Germinal center (tissue), 1 donor: ENCODE measurements at places on chromosomes 6 and 20.

DNA sequence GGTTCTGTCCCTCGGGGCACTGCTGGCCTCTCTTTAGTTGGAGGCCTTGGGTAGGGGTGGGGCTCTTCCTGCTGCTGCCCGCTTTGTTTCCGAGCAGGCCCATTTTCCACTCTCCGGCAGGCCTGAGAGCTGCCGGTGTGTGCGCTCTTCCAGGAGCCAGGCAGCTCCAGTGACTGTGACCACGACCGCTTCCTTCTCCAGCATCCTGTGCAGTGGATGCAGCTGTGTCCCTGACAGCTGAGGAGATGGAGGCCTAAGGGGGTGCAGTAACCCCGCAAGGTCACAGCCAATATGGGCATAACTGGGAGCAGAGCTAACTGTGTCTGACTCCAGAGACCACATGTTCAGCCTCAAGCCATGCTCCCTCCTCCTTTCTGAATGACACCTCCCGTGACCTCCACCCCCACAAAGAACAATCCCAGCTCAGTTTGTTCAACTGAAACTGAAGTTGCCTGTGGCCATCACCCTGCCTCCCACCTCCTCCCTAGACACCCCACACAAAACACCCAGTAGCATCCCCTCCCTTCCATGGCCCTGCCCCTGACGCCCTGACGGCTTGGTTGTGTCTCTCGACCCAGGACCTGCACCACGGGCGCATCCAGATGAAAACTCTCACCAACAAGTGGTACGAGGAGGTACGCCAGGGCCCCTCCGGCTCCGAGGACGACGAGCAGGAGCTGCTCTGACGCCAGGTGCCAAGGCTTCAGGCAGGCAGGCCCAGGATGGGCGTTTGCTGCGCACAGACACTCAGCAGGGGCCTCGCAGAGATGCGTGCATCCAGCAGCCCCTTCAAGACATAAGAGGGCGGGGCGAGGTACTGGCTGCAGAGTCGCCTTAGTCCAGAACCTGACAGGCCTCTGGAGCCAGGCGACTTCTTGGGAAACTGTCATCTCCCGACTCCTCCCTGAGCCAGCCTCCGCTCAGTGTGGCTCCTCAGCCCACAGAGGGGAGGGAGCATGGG lies 27.8 kb downstream of the SPATA2 start:
- DNase-seq = no peak

DNA sequence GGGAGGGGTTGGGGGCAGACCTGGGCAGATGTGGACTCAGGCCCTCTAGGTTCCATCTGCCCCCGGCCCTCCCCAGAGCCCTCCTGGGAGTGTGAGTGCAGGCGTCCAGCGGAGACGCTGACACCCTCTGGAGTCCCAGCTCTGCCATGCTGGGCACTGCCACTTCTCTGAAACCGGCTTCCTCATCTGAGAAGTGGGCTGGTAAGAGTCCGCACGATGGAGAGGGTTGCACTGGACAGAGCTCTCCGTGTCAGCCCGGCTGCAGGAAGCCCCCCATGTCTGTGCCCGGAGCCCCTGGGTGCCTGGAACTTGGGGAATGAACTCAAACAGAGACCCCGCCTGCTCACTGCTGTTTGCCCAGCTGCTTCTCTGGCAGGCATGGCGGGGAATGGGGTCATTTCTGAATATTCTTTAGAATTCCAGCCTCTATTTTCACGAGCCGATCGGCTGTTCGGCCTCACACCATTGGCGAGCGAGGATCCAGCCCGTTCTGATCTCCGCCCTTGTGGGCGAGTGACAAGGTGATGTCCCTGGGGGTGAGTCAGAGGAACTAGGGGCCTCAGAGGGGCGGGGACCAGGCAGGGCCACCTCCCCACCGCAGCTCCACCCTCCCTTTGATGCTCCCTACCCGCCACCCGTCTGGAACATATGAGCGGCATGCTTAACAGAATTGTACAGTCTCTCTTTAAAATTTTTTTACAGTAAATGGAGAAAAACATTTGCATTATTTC lies 47.8 kb upstream of the GATA5 start:
- DNase-seq = no peak

- no peak for DNase-seq
These were observed 20.2 kb downstream of the GFOD1 start for GRCh38 chr6:13467216-13467600.

- peak; percentile 49 for DNase-seq
These were observed 10.4 kb upstream of the TDRD6 start for GRCh38 chr6:46677314-46677654.

GRCh38 chr6:76553256-76553655 lies 480.8 kb upstream of the IMPG1 start:
- DNase-seq = no peak

DNA sequence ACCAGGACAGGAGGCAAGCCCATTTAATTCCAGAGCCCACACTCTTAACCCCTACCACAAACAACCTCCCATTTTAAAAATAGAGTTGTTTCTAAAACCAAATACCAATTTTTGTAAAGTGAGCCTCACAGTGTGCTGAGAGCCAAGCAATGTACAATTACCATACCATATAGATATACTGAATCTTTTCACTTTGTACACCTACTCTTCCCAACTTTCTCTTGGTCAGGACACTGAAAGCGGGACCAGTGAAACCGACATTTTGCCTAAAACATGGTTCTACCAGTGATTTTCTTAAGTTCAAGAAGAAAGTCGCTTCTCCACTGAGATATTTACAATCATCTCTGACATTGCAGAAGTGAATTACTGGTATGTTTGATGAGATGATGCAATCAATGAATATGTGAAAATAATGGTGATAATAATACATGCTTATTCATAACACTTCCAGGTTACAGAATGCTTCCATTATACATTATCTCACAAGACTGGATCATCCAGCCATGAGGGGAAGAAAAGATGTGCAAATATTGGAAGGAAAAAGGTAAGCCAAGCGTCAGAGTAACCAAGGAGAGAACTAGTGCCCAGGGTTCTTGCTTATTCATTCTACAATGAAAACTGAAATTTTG lies 74.1 kb downstream of the HIVEP2 start:
- DNase-seq = no peak

- no peak for DNase-seq
These were observed 362.0 kb downstream of the CENPW start for GRCh38 chr6:126701676-126702560.

DNA sequence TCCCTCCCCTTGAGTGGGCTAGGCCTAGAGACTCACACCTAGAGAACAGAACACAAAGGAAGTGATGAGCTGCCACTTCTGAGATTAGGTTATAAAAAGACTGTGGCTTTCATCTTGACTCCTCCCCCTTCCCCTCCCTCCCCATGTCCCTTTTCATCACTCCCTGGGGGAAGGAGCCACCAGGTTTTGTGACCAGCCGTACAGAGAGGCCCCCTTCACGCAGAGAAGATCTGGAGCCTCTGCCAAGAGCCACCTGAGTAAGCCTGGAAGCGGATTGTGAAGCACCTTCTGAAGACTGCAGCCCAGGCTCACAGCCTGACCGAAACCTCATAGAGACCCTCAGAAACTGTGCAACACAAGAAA lies 118.4 kb upstream of the NXT1 start:
- DNase-seq = no peak

DNA sequence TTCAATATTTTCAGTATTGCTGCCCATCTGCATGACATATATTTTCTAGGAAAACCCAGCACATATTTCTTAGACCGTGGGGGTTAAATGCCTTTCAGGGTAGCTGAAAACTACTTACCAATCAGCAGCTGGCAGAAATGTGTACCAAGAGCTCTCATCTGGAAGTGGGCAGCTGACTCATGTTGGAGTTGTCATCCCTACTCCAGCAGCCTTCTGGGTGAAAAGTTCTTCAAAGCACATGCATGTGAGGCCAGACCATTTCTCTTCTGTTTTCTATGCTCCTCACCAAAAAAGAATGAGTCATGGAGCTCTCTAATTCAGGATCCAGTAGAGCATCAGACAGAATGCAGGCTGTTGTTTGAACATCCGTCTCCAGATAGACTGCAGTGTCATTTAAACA lies 135.5 kb downstream of the PAX1 start:
- DNase-seq = no peak

- no peak for DNase-seq
These were observed 525 bp downstream of the MACROD2 start for GRCh38 chr20:13995841-13996240.

DNA sequence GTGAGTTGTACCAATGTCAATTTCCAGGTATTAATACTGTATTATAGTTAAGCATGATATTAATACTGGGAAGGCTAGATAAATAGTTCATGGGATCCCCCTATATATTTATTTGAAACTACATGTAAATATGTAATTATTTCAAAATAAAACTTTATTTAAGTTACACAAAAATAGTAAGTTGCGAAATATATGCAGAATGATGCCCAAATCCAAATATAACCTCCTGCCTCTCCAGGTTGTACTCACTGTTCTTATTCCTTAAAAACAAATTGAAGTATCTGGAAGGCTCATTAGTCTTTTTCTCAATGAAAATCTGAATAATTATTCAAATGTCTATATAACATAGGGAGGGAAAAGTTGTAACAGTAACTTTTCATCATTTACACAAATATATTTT lies 161.9 kb upstream of the DEFB112 start:
- no peak for DNase-seq

GRCh38 chr6:134171517-134171916 lies 119.1 kb upstream of the SLC2A12 start:
- DNase-seq = no peak

GRCh38 chr6:144156338-144156737 lies 6.0 kb downstream of the STX11 start:
- DNase-seq = no peak

DNA sequence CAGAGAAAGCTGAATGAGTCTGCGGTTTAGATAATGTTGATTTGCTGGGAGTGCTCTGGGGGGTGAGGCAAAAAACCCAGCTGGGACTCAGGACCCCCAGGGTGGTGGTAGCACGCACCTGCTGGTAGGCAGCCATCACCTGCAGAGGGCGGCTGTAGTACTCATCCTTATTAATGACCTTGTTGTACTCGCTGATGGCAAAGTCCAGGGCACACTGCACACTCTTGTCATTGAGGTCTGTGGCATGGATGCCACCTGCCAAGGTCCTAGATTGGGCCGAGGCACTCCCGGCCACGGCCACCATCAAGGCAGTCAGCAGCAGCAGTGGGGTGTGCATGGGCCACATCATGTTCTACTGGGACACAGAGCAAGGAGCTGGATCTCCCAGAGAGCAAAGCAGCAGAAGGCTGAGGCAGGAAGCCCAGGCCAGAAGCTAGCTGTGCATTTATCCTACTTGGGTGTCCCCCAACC lies at the start of gene CST5:
Gene CST5, minus strand, starts transcription at position 421 of the 471 bp plus-strand sequence. Its CDS starts 72 bp downstream, at position 349.
- no peak for DNase-seq

DNA sequence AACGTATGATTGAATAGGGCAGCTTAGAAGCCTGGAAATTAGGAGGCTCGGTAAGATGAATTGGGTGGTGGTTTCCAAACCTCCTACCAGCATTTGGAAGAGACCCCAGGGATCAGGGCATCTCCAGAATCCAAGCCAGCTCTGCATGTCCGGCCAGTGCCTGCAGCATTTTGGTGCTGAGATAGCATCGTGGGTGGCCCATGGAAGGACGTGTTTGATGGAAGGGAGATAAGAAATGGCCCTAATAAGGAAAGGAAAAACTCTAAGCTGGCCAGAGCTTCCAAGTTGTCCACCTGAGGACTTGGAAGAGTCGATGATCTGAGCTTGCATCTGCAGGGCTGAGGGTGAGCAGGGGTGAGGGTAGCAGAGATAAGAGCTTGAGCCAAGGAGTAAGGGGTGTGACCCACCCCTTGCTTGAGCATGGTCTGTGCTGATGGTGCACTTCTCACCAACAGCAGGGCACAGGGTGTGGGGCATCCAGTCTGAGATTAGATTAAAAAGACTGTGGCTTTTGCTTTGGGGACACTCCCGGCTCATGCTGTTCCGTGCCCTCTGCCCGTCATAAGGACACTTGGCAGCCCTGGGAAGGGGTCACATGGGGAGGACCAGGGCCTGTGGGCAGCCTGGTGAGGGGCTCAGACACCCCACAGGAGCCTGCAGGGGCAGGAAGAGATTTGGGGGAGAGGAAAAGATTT lies 213.2 kb downstream of the ERMARD start:
- DNase-seq = no peak

- no peak for DNase-seq
These were observed 43.9 kb upstream of the CLIC5 start for GRCh38 chr6:46059608-46060007.

- no peak for DNase-seq
These were observed 610.4 kb downstream of the RFPL4B start for GRCh38 chr6:112957536-112957916.

DNA sequence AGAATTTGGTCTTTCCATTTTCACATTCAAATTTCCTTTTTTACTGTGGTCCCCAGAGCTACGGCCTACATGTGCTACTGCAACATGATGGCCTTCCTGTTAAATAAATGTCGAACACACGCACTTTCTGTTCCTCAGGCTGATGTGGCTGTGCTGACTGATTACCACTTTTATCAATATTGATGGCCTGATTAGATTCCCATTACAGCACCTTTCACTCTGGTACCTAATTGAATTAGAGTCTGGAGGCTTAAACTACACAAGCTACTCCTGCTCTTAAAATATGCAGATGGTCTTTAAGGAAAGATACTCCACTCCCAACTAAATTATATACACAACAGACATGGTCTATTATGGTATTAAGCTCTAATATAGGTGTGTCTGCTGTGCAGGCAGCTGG lies 301.6 kb downstream of the FRK start:
- no peak for DNase-seq

DNA sequence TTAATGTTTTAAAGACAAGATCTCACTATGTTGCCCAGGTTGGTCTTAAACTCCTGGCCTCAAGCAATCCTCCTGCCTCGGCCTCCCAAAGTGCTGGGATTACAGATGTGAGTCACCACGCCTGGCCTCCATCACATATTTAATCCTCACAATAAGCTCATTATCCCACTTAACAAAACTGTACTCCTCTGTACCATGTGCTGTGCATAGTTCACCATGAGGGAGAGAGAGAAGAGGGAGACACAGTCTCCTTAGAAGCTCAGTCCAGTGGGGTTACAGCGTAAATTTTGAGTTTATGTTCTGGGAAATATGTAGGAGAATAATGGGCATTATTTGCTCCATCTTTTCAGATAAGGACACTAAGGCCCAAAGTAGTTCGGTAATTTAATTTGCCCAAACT lies 7.9 kb upstream of the CPNE5 start:
- no peak for DNase-seq

GRCh38 chr6:25346064-25346463 lies 66.9 kb downstream of the CARMIL1 start:
- DNase-seq = no peak

- no peak for DNase-seq
These were observed 31.2 kb downstream of the SAMHD1 start for GRCh38 chr20:36920334-36920730.

DNA sequence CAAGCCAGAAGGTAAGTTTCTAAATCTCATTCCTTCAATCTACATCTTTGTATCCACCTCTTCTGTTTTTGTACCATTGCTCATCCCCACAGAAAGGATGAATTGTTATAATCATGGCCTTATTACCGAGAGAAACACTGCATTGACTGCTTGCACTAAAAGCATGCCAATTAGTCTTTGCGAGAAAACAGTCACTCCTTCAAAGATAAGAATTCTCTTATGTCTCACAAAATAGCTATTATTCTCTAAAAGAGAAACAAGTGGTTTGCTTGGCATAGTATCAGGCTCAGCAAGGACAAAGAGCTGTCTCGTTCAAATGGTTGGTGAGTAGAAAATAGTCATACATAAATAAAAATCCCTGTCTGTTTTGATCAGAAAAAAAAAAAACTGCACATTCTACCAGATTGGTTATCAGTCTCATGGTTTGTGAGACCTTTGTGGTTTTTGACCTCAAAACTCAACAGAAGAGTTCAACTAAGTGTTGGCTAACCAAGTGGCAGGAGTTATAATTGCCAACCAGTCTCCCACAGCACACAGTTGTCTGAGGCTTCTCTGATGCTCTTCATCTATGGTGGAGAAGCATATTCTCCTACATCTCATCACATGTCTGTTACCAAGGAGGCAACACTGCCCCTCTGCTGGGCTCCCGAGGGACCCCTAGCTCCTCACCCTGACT lies 35.1 kb upstream of the ARMH2 start:
- no peak for DNase-seq
